Activated CD4-positive, alpha-beta T cell treated with anti-CD3 and anti-CD28 coated beads, Interleukin-2, amount 50 U/mL, for 4 hours (primary cell): ENCODE measurements at places on chromosomes 3 and 15.

DNA sequence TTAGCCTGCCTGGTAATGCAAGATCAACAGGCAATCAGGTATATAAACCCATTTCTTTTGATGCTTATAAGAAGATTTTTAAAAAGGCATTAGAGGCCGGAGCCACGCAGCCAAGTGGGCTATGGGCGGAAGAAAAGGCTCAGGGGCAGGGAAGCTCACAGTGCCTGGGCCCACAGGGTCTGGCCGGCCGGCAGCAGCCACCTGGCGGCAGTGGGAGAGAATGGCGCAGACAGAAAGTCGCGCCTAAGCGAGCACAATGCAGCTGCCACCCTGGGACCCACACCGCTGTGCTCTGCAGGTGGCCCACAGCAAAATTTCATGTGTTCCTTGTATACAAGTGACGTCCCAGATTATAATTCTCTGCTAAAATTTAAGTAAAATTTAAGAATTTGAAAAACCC is 448.6 kb upstream of the RASGRP1 start:
- DNase-seq = no peak

DNA sequence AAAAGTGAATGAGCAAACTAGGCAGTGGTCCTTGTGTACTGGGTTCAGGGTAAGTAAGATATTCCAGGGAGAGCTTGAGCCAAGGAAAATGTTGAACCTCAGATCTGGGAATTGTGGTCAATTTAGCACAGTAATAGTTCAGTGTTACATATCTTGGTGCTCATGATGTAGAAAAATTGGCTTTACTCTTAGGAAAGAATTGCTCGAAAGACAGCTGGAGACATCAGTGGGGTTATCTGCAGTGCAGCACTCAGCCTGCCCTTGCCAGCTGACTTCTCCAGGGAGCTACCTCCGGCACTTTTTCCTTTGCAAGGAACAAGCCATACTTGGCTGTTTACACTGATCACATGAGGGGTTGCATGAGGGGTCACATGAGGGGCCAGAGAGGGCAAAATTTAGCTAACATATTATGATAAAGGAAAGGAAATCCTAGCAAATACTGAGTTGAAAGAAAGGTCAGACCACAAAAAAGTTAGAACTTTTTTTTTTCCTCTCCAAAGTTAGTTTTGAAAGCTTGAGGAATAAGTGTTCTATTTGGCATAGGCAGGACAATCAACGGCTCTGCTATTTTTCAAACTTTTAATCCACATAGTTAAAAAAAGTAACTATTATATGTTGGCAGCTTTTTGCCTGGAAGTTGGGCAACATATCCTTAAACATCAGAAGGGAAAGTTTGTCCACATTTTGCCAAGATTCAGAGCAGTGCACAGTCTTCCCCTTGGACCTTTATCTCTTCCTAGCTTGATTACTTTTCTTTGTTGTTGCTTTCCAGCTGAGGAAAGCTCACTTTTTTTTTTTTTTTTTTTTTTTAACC is 92.4 kb downstream of the COL6A6 start:
- no peak for DNase-seq

DNA sequence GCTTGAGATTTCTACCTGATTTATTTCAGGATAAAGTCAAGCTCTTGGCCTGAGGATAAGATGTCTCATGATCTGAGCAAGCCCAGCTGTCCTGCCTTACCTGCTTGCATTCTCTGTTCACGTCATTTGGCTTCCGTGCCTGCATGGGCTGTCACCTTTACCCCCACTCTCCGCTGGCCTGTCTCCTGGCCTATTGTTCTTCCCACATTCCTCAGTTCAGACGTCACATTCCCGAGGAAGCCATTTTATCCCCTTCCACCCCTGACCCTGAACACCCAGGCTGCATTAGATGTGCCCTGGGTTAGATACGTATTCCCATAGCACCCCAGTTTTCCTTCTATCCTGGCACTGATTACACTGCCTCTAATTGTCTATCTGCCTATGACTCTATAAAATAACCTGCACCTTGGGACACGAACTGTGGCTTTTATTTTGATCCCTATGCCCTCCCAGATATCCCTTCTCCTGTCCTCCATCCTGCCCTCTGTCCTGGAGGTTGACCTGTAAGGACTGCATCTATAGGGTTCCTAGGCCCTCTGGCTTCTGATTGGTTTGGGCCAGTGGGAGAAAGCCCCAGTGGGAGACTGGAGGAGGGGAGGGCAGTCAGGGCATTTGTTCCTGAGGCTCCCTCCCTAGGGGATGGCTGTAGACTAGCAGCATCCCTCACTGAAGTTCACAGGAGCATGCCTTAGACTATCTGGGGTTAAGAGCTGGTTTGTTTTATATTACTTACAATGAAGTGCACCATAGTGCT is 19.2 kb upstream of the UBE2Q2 start:
- no peak for DNase-seq

DNA sequence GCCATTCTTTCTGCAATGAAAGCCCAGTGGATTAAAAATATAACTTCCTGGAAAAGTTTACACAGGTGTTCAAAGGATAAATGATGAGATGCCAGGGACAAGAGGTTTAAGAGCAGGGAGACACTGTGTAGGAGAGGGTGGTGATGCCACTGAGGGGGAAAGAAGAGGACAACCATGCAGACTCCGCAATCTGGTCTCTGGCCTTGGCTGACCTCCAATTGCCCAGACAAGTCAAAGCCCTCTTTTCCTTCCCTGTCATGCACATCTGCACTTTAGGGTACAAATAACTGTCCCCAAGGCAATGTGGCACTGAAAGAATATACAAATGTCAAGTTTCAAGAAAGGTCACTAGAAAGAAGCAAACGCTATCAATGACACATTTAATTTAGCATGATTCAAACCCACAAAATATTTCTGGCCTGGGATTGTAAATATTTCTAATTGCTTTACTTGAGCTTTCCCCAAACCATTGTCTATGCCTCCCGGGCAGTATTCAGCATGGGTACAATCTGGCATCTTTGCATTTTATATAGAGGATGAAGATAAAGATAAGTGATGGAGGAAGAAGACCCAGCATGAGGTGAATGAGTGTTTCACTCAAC is 319.4 kb downstream of the PLCL2 start:
- DNase-seq = no peak

GRCh38 chr3:24305795-24306467 is 188.7 kb downstream of the THRB start:
- DNase-seq = no peak

GRCh38 chr3:61828880-61829721 is 267.7 kb downstream of the PTPRG start:
- DNase-seq = no peak

DNA sequence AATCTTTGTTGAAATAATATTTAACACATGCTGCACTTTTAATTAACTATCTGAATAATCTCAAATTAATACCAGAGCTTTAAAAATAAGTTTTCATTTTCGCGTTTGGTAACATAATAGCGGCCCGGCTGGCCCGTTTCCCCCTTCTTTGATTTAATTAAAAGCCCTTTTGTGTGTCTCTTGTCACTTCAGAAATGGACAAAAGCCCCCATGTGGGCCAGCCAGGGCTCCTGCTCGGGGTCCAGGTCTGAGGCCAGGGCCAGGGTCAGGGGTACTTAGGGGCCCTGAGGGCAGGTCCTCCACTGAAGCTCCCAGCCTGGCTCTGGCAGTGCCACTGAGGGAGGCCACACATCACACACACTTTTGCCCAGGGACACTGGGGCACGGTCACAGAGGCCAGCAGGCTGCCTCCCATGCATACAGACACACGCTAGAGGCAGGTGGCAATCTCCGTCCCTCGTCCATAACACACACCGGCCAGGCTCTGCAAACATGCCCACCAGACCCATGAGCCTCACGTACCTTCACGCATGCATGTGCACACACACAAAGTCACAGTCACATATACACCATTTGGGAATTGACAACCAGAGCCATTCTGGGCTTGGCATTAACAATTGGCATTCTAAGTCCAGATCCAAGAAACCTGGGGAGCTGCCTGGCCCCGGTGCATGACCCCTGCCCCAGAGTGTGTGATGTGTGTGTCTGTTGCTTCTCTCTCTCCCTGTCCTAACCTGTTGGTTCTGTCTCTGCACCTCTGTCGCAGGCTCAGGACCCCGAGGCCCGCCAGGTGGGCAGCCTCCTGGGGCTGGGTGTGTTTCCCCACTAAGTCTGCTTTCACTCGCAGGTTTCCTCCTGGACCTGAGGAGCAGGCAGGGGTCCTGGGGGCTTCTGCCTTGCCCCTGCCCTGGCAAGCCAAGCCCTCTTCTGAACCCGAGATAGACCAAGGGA is 38.5 kb downstream of the DNAJB8 start:
- DNase-seq = no peak

DNA sequence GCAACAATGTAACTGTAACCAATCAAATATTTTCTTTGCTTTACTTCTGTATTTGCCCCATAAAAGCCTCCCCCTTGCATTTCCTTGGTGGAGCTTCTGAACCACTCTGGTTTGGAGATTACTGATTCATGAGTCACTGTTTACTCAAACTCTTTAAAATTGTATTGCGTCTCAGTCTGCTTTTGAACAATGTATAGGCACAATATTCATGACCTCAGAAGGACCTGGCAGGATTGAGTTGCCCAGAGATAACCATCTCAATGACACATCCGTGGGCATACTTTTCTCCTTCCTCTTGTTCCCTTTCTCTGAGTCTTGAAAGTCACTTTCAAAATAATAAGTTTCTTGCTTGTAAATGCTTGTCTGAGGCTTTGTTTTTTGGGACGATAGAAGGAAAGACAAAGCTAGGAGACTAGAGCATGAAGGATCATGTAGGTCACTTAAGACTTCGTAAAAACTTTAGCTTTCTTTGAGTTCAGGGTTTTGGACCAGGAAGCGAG is 57.1 kb upstream of the POU1F1 start:
- DNase-seq = no peak

DNA sequence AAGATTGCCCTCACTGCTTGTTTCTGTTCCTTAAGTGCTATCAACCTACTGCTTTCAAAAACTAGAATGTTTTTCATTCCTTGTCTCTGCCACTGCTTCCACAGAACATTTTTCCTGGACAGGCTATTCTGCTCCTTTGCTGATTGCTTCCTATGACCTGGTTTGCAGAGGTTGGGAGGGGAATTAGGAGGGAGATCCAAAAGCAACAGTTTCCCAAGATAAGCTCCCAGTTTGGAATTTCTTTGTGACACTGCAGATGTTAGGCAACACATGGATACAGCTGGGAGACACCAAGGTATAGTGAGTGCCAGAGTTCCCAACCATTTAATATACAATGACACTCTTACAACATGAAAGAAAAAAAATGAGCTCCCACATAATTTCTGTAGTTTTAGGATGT is 1036.5 kb downstream of the ROBO2 start:
- DNase-seq = no peak

DNA sequence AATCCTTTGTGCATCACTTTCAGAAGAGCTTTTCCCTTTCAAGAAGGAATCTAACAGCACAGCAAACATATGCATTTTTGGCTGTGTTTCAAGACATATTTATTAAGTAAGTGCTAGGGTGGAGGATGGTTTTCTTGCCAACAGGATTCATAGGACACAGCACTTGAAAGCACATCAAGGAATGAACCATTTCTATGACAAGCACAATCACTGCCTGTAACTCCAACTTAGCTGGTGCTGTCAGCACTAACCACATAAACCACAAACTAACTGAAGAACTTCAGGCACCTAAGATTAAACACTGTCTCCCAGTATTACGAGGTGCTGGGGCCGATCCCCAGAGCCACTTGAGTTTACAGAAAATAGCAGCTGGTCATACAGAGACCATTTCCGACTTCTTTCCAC is 35.4 kb upstream of the SPRED1 start:
- DNase-seq = no peak

DNA sequence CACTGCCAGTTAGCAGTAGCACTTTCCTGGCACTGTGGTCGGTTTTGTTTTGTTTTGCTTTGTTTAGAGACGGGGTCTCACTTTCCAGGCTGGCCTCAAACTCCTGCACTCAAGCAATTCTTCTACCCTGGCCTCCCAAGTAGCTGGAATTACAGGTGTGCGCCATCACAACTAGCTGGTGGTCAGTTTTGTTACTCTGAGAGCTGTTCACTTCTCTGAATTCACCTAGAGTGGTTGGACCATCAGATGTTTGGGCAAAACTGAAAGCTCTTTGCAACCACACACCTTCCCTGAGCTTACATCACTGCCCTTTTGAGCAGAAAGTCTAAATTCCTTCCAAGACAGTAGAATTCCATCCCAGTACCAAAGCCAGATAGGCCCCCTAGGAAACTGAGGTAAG is 22.6 kb downstream of the CLDN18 start:
- no peak for DNase-seq

DNA sequence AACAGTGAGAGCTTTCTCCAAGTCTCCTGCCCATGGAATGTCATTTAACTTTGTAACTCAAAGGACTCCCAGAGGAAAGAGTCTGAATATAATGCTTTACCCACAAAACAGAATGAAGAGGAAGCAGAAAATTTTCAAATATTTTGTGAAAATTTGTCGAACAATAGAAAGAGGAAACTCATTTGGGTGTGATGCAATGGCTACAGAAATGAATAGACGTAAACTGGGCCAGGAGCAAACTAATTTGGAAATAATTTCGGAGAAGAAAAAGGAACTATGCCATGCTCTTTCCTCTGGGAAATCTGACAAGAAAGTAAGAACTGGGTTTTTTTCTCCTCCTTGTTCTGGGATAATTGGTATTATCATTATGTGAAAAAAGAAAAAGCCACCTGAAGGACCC is 11.2 kb upstream of the SUMF1 start:
- DNase-seq = no peak

- DNase-seq = no peak
Measured at GRCh38 chr15:96339619-96340347, 9.3 kb downstream of the NR2F2 start.

DNA sequence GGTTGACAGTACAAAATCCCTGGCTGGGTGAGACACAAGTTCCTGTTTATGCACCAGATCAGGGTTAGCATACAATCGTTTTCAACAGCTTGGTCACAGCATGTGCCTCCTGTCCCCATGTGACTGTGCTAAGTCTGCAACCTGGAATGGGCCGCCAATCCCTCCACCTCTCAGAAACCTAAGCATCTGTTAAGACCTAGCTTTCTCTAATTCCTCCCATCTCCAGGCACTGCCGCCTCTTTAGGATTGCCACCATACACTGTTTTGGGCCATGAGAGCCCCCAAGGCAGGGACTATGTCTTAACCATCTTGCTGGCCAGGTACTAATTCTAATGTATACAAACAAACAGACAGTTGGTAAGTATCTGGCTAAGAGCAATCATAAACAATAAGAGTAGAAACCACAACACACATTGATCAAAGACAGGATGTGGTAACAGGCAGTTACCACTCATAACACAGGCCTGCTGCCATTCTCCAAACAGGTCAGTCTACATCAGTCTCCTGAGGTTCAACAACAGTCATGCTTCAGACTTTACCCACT is 25.6 kb downstream of the SEC22C start:
- no peak for DNase-seq

DNA sequence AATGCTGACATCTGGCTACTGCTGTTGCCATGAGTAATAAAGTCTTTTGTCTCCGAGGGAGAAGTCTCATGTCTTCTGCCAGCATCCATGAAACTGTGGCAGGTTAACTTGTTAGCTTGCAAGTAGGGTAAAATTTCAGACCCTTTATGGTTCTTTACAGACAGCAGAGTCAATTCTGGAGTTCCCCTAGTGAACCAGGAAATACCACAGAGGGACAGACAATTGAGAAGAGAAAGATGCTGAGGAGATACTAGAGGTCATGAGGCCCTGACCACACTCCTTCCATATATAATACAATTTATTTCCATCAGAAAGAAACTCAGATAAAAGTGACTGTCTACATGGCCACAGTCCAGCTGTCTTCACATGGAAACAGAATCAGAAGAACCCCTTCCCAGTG is 38.1 kb downstream of the NMNAT3 start:
- no peak for DNase-seq
